ENCODE measurements at places on chromosomes 4 and X. TPM values are rescaled to one million over a fixed set of nuclear protein-coding genes. Genes with fewer than 3 reads are reported as not detected.

SLC26A1 gene
- not detected for total RNA-seq

PNCK gene
- not detected for total RNA-seq

FAM9C gene
- not detected for total RNA-seq

PGRMC1 gene
- 97.6 TPM for total RNA-seq

GPR34 gene
- not detected for total RNA-seq

LUZP4 gene
- not detected for total RNA-seq

POLN gene
- total RNA-seq, result 0.96 TPM

CCNA2 gene
- 35.6 TPM for total RNA-seq

LRIT3 gene
- not detected for total RNA-seq

FRG2 gene
- total RNA-seq, result not detected

FGF2 gene
- total RNA-seq, result 24.0 TPM

INTU gene
- 2.6 TPM for total RNA-seq

DRD5 gene
- total RNA-seq, result not detected

PTPN13 gene
- total RNA-seq, result 14.1 TPM
